ENCODE measurements at places on chromosomes 7 and 10.
A peak's percentile ranks its signal among the peaks of the same experiment; 100 is the strongest.

GRCh38 chr7:196283-196682 lies 3.9 kb downstream of the FAM20C start:
- DNase-seq, result no peak

DNA sequence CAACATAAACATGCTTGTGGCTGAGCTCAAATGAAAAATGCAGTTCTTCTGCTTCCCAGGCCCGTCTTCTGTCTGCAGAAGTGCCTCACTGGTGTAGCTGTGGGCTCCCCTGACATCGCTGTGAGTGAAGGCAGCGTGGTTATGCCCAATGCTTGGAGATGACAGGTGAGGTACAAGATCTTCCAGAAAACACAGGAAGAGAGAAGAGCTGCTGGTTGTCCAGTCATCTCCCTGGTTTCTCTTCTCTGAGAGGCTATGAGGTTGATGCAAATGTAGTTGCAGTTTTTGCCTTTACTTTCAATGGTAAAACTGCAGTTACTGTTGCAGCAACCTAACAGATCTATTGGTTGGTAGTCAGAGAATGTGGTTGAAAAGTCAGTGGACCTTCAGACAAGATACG lies 223.6 kb downstream of the GATA3 start:
- DNase-seq, result no peak

- no peak for DNase-seq
Observed at GRCh38 chr10:48691812-48692528, 7.3 kb downstream of the WDFY4 start.

DNA sequence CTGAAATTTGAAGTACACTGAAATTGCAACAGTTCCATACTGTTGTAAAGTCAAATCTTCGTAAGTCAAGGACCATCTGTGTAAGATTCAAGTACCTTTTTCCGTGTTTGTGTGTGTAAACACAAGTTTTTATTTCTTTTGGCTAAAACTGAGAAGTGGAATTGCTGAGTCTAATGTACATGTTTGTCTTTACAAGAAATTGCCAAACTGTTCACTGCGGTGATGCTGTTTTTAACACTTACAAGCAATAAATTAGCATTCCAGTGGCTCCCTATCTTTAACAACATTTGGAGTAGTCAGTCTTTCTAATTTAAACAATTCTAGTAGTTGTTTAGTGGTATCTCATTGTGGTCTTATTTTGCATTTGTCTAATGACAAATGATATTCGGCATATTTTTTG lies 23.3 kb downstream of the CALD1 start:
- no peak for DNase-seq

DNA sequence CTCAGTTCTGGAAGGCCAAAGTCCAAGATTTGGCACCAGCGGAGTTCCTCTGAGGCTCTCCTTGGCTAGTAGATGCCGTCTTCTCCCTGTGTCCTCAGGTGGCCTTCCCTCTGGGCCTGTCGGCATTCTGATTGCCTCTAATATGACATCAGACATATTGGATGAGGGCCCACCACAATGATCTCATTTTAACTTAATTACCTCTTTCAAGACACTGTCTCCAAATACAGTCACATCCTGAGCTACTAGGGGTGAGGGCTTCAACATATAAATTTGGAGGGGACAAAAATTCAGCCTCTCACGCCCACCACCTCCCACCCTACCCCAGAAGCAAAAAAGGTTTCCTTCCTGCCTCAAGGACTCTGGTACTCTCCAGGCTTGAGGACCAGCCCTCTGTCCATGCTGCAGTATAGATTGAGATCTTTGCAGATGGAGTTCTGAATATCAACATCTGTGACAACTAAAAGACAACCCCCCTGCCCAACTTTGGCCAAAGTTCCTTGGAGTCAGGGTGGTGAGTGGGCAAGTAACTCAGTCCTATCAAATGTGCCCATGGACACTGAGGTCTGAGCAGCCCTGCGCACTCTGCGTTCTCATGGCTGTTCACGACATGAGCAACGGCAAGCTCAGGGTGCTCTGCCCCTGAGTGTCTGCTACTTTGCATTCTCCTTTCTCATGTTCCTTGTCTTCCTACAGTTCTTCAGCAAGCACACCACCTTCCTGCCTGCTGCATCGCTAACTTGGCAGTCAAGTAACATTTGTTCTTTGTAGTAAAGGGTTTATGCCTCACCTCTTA lies 11.5 kb downstream of the TMEM176B start:
- peak; percentile 61 for DNase-seq

DNA sequence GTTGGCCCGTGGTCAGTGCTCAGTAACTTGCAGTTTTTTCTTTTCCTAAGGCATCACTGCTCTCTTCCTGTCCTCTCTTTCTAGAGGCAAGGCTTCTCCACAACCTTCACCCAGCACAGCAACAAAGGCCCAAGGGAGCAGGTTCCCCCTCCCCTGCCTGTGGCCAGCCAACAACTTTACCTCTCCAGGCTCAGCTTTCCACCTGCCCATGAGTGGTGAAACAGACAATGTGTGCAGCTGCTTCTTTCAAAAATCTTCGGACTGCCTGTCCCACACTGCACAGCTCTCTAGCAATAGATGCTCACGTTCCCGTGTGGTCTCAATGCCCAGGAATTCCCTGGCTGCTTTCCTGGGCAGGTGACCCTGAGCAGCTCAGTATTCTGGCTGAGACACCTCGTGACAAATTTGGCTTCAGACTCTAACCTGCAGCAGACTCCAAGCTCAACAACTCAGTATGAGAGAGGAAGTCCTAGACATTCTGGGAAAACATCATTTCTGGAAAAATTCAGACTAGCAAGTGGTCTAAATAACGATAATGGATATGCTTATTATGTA lies 28.9 kb upstream of the TMEM72 start:
- no peak for DNase-seq

DNA sequence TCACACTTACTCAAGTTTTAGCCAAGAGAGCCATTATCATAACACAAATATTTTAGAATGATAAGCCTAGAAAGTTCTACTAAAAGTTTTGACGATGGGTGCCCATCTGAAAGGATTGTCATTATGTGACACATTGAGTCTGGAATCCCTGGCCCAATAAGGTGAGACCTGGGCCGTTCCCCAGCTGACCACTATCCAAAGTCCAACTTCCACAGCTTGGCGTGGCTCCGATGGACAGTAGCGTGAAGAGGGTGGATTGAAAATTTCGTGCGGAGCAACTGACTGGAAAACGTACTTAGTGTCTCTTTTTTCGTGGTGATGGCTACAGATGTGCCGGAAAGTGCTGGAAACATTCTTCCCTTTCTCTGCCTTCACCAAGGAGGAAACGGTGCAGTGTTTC lies 439.0 kb upstream of the ZMIZ1 start:
- no peak for DNase-seq

- DNase-seq, result no peak
Observed at GRCh38 chr10:33376976-33377657, 42.6 kb upstream of the NRP1 start.

DNA sequence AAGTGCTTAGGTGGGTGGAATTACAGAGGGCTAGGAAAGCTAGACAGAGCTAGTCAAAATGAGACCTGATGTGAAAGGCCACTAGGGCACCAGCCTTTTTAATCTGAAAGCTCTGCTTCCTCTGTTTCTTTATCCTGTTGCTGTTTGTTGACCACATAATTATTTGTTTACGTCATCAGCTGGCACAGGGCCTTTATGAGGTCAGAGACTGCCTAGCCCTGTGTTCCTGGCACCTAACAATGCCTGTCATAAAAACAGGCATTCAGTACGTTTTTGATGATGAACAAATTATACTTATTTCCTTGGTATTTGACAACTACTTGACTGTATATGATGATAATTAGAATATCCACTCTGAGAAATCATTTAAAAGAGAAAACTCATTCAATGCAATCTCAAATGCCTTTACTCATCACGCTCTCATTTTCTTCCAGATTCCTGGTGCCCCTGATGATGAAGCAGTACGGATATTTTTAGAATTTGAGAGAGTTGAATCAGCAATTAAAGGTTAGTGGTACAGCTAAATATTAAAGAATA lies 26.0 kb downstream of the RBM17 start:
- DNase-seq, result peak; percentile 67

DNA sequence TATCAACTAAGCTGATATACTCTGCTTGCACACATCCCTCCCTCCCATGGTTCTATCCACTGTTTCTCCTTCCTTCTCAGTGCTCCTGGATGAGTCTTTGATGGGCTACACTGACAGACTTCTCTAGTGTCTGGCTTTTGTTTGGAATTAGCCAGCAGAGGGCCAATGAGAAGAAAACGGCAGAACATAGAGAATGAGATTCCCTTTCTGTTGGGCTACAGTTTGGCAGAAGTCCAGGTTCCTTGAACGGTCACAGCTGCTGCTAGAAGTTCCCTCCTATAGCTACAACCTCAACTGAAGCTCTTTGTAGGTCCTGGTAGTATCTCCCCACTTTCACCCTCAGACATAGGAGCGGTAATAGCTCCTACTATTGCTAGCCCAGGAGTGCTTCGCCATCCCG lies 251.1 kb upstream of the LRRN3 start:
- DNase-seq, result no peak

DNA sequence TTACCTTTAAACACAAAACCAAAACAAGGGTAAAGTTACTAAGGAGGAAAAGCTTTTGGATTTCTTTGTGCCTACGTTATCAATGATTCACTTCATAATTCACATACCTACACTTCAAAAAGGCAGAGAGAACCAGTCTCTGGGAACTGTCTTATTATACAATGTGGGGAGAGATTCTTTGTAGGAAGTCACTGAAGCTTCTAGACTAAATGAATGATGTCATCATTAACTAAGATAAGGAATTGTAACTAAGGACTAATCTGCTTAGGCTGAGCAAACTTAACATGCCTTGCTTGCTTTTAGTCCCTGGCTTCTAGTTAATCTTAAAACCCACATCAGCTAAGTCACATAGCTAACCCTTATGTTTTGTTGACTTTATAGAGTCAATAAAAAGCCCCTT lies 771.2 kb downstream of the NXPH1 start:
- no peak for DNase-seq

GRCh38 chr10:20990604-20991003 lies 93.5 kb upstream of the NEBL start:
- no peak for DNase-seq

DNA sequence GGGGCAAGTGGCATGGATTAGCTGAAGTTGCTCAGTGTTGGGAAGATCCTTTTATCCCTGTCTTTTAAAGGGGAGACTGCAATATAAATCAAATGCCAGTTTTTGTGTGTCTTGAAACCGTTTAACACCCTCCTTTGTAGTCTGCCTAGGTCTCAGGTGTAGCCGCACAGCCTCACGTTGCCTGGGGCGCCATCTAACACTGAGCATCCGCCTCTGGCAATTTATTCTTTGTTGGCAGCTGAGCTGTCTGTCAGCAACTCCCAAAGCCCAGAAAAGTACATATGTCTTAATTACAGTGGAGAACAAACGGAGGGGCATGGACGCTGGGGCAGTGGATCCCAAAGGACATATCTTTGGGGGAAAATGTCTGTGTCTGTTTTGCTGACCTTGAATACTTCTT lies 254.7 kb downstream of the STK31 start:
- no peak for DNase-seq

- no peak for DNase-seq
Observed at GRCh38 chr7:42278344-42278743, 41.3 kb upstream of the GLI3 start.

- no peak for DNase-seq
Observed at GRCh38 chr7:17242504-17242903, 55.9 kb upstream of the AHR start.

DNA sequence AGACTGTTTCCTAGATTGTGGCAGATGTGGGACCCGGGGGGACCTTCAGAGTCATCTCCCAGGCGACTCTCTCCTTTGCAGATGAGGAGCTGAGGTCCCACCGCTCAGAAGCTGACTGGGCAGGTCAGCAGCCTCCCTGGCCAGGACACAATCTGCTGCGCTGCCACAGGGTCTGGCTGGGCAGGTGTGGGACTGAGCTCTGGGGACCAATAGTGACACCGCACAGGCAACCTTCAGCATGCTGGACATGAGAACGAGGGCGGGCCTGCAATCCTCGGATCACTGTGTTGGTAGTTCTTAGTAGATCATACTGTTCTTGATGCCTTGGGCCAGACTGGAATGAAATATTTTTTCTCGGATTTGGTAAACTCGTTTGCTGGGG lies 20.5 kb upstream of the CRYGN start:
- DNase-seq, result no peak

DNA sequence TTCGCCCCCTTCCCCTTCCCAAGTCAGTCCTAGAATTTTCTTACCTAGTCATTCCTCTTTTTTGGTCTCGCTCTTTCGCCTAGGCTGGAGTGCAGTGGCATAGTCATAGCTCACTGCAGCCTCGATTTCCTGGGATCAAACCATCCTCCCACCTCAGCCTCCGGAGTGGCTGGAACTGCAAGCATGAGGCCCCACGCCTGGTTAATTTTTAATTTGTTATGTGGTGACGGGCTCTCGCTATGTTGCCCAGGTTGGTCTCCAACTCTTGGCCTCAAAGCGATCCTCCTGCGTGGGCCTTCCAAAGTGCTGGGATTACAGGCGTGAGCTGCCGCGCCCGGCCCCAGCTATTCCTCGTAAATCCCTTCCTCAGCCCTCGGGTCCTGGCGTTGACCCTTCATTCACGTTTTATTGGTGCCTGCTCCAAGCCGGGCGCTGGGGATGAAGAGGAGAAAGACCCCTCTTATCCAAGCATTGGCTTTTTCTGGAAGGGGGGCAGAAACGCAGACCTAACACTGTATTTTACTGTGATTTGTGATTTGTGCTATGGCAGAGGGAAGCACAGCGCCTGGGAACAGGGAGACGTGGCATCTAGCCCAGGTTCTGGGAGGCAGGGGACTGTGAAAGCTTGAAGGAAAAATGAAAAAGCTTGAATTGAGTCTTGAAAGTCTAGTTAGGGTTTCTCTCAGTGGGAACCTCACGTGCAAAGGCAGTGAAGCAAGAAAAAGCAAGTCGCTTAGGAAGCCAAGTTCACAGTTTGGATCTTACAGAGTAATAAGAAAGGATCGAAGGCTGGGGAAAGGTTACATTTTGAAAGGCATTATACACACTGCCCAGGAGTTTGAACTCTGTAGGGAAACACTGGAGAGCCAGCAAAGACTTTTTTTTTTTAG lies 516 bp downstream of the ZNHIT1 start:
- DNase-seq, result no peak

DNA sequence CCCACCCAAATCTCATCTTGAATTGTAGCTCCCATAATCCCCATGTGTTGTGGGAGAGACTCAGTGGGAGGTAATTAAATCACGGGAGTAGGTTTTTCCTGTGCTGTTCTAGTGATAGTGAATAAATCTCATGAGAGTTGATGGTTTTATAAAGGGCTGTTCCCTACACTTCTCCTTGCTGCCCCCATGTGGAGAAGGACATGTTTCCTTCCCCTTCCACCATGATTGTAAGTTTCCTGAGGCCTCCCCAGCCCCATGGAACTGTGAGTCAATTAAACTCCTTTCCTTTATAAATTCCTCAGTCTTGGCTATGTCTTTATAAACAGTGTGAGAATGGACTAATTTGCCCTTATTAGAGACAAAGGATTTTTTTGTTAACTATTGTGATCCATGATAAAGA lies 48.5 kb upstream of the MKX start:
- no peak for DNase-seq
